CD4-positive, alpha-beta T cell treated with Interleukin-4 for 4 hours (primary cell): ENCODE measurements at places on chromosomes 2 and 18.
A peak's percentile ranks its signal among the peaks of the same experiment; 100 is the strongest.

DNA sequence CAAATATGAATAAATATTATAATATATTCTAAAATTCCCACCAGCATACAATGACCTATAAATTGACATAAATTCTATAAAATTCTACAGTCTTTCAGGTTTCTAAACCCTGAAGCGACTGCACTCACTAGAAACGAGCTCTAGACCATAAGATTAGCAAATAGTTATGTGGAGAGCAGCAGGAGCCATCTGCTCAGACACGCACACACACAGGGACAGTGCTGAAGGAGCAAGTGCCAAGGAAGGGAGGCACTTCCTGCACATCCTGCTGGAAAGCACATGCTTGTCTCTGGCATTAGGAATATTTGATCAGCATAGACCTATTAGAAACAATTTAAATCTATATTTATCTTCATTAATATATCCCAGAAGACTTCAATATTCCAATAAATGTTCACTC lies 713.9 kb upstream of the CDH2 start:
- no peak for DNase-seq

GRCh38 chr2:238941262-238941792 lies 93.4 kb downstream of the TWIST2 start:
- no peak for DNase-seq

DNA sequence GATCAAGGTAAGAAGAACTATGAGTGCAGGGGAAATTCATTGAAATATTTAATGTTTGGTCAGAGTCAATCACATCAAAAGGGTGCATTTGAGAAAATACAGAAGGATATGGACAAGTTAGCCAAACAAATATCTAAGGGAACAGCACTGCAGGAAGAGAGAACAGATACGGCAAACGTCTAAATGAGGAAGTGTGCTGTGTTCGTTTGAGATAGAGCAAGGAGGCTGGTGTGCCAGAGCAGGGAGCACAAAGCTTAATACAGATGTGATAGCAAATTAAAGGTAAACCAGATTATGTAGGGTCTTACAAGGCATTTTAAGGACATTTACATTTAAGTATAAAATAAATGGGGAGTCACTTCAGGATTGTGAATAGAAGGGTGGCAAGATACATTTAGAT lies 241.3 kb upstream of the ZNF804A start:
- DNase-seq: no peak

GRCh38 chr2:19425419-19425818 lies 67.0 kb upstream of the OSR1 start:
- DNase-seq: no peak

DNA sequence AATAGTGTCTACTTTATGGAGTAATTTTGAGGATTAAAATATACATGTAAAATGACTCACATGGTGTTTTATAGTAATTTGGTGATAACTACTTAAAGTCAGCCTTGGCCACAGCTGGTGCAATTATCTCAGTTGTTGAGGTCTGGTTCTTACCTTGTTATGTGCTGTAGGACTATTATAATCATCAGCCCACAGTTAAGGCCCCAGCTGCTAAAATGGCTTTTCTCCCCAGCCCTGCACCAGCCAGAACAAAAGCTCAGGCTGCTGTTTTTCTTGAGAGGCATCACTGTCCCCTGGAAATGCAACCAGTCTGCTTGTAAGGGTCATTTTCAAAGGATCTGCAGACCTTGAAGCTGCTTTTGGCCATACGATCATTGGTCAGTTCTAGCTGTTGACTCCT lies 283.3 kb upstream of the THUMPD2 start:
- no peak for DNase-seq

GRCh38 chr2:23912054-23912453 lies 14.9 kb downstream of the ATAD2B start:
- no peak for DNase-seq

DNA sequence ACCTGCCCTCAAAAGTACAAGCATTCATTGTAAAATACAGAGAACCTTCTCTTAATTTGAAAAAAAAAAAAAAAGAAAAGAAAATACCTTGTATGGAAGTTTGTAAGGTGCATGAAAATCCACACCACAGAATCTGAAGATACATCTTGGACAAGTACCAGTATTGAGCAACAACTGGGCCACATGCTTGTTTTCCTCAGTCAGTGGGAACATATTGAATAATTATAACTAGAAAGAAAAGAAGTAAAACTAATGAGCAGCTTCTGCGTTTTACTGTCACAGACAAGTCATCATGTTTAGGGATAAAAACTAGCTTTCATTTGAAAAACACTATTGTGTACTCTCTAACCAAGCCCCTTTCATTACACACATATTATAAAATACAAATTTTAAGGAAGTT lies 5.8 kb upstream of the PEX13 start:
- DNase-seq: no peak

- no peak for DNase-seq
Measured at GRCh38 chr2:15560140-15560987, 770 bp downstream of the NBAS start.

DNA sequence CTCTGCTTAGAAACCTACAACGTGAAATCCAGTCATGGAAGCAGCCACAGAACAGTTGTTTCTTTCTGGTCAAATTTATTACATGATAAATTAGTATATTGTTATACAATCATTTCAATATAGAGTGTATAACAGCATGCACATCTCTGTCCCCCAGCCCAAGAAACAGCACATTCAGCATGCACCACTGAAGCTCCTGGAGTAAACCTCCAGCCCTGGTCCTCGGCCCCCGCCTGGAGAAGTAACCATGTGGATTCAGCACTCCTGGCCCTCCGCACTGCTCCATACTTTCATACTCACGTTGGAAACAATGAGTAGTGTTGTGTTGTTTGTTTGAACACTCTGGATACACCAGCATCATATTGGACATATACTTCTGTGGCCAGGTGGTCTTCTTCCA lies 15.3 kb upstream of the ID2 start:
- DNase-seq: no peak

DNA sequence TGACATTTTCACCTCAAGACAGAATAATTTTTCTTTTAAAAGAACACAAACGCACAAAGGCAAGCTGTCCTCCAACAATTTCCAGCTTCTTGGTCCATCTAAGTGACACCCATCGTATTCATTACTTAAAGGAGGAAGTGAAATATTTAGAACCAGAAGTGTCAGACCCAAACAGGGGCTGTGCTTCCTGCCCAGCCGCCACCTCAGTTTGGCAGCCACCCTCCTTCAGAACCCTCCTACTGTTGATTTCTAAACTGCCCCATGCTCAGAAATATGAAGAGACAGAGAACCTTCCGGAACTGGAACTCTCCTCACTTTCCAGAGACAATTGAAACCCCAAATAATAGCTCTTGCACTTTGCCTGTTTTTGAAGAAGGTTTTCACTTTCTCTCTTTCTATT lies 734.8 kb upstream of the SALL3 start:
- DNase-seq: no peak

- no peak for DNase-seq
Measured at GRCh38 chr2:113240915-113241911, 37.5 kb downstream of the PAX8 start.

GRCh38 chr18:25875551-25876240 lies 214.7 kb downstream of the SS18 start:
- no peak for DNase-seq

- no peak for DNase-seq
Measured at GRCh38 chr18:74400813-74401212, 56.3 kb downstream of the DIPK1C start.

GRCh38 chr2:60641811-60642788 lies 88.6 kb upstream of the BCL11A start:
- DNase-seq: peak; percentile 32

DNA sequence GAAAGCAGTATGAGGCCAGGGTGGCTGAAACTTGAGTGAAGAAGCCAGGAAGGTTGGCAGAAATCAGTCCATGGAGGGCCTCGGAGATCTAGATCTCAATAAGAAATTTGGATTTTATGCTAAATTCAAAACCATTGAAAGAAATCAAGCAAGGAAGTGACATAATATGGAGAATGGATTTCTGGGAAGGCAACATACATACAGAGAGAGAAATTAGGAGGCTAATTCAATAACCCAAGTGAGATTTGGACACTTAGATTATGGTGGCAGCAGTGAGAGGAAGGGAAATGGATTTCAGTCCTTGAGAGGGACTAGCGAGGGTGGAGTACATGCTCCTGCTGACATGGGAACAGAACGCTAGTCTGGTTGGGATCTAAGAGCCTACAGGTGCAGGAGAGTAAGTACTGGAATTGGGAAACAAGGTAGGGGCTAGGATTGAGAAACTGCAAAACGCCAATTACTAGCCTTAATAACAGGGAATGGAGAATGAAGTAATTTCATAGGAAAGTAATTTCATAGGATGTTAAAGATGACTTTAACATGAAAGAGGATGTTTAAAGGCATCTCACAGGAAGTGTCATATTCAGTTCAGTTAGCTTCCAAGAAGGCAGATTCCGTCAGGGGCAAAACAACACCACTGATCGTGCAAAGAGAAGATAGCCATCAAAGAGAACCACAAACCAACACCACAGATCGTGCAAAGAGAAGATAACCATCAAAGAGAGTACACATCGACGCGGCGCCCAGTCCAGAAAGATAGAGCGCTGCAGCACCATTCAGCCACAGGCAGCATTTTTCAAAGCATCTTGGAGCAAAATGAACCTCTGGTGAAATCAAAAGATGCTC lies 27.2 kb downstream of the CDKL4 start:
- peak; percentile 90 for DNase-seq

- no peak for DNase-seq
Measured at GRCh38 chr2:54455131-54455562, 980 bp upstream of the SPTBN1 start.

GRCh38 chr2:102013206-102014040 lies 21.7 kb downstream of the IL1R2 start:
- DNase-seq: no peak

DNA sequence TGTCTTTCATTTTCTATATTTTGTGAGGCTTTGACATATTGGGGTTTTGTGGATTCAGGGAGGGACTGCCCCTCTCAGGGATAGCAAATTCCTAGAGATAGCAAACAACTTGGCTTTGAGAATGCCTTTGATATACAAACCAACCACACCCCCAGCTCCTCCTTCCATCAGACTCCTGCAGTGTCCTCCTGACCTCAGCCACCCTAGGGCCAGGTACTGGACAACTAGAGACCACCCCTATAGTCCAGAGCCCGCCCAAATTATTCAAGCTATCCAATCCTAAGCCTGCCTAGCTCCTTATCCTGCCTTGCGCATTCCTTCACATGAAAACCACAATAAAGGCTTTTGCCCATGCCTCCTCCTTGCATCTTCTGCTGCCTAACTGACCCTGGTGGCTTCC lies 22.9 kb upstream of the STAM2 start:
- DNase-seq: no peak

DNA sequence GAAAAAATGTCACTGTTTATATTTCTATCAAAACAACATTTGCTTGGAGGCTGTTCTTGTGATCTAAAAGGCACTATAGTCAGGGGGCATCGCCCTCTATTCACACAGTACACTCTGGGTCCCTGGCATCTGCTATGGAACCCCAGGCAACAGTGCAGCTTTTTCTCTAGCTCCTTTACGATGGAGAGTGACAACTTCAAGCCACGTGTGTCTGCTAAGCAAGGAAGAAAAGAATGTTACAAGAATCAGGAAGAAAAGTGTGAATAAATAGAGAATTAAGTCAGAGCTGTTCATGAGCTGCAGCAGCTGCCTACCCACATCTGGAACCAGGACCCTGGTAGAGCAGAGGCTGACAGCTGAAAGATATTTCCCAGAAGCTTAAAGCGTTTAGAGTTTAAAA lies 11.2 kb downstream of the RND3 start:
- no peak for DNase-seq

GRCh38 chr18:22465859-22466457 lies 48.2 kb upstream of the CTAGE1 start:
- DNase-seq: peak; percentile 46

GRCh38 chr2:135709992-135710391 lies 31.7 kb upstream of the UBXN4 start:
- DNase-seq: peak; percentile 72

GRCh38 chr18:49884959-49885358 lies 71.6 kb upstream of the ACAA2 start:
- no peak for DNase-seq

DNA sequence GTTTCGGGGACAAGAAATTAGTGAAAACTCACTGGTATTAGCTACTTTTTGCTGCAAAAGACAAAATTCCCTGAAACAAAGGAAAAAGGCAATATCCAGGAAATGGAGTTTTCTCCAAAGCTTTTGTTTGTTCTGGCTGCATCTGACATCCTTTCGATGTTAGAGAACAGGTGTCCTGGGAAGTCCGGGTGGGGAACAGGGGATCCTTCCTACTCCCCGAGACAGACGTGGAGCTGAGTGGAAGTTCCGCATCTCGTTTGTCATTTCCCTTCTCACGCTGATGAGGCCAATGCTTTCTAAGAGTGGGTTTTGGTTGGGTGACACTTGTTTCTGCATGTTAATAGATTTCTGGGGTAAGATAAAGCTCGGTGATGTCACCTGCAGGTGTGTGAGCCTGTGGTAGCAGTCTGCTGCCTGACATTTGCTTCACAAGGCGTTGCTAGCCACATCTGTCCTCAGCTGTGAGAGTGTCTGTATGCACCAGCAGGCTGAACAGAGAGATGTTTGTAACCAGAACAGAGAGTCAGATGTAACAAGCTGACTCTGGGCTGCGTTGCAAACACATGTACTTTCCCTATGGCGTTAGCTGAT lies 125.9 kb downstream of the ACOXL start:
- peak; percentile 92 for DNase-seq

DNA sequence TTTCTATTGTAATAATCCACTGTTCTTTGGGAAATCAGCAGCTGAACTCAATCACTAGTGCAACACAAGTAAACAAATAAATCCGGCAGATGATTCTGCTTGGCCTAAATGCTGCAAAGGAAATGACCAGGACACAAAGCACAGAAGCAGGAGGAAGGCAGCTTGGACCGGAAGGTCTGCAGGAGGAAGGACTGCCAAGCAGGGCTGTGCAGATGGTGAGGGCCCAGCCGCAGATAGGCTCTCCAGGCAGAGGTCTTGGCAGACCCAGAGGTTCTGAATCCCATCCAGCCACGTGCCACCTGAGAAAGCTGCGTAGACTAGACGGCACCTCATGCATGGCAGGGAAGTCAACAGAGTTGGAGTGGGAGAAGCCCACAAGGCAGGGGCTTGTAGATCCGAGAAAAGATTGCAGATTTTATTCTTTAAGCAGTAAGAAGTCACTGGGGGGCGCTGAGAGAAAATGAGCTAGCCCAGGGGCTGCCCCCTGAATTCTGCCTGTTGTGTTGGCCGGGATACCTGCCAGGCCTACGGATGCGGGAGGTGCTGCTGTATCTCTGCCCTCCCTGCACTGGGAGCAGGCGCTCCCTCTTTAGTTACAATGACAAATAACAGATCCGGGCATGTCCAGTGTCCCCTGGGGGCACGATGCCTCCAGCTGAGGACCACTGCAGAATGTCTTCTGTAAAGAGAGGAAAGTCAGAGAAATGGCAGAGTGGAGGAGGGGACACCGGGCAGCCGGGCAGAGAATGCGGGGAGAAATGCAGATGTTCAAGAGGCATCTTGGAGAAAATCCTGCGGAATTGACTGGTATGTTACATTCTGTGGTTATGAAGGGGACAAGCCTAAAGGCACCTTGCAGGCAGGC lies 153.5 kb downstream of the PXDN start:
- DNase-seq: no peak

DNA sequence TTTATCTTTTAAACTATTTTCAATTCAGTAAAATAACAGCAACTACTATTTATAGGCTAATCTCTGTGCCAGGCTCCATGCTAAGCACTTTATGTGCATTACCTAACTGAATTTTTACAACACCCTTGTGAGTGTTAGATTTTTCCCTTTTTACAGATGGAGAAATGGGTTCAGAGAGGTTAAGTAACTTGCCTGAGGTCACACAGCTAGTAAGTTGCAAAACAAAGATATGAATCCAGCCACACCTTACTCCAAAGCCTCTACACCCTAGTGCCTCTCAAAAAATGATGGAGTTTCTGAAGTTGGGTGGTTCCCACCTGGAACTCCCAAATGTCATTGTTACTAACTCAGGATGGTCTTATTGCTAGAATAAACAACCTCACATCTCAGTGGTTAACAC lies 60.8 kb downstream of the RHOB start:
- DNase-seq: no peak
